ENCODE measurements at places on chromosomes 12 and 14.
A peak's percentile ranks its signal among the peaks of the same experiment; 100 is the strongest.

DNA sequence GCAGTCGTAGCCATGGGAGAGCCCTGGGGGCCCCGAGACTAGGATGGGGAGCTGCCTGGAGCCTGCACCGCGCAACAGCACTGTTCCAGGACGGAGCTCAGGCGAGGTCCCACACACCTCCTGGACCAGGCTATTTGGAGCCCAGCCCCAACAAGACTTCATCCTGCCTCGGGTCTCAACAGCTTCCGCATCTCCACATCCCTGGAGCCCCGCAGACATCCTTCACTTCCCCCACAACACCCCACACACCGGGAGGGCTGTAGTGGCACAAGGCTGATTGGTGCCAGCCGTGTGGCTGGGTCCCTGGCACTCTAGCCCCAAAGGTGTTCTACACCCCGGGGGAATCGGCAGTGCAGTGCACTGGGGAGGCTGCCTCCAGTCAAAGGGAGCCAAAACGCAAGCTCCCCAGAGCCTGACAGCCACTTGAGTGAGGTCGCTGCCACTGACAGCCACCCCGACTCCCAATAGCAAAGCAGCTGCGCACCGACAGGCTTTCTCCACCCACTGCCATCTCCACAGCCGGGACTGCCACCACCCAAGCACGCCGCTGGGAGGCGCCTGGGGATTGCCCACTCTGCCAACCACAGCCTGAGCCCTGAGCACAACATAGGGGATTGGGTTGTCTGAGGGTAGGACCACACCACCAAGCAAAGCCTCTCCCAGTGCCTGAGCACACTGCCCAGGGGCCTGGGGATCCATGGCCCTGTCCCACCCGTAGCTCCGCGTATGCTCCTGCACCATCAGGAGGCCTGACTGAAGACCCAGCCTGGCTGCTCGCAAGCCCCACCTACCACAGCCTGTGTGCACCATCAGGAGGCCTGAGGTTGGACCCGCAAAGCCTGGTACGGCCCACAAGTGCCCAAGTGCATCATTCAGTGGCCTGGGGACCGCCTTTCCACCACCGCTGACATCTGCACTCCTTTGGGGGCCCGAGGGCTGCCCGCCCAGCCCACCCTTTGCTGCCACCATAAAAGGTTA is 13.2 kb upstream of the KLRF1 start:
- peak; percentile 92 for DNase-seq

- DNase-seq: no peak
Observed at GRCh38 chr14:31949709-31950108, 127.4 kb upstream of the ARHGAP5 start.

- no peak for DNase-seq
Observed at GRCh38 chr14:103725739-103726395, 10.3 kb downstream of the ZFYVE21 start.

DNA sequence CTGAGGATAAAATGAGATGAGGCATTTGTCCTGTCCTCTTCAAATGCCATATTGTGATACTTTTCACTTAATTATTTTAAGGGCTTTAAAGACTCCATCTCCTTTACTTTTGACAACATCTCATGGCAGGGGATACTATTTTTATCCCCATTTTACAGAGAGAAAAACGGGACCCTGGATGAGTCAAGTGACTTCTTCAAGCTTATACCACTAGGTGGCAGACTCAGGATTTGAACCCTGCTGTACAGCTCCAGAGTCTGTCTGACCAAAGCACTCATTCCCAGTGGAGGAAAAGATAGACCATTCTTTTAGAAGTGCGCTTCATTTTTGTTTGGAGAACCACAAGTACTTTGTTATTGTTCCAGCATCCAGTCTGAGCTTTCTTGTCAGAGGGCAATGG is 1.7 kb upstream of the SMOC1 start:
- DNase-seq: no peak

Data from activated gamma-delta T cell treated with Interleukin-2 at 50 U/mL for 16 hours (primary cell).